ENCODE measurements at places on chromosomes 4 and X.
A peak's percentile ranks its signal among the peaks of the same experiment; 100 is the strongest.

GRCh38 chr4:7342223-7343080 lies 92.3 kb downstream of the PSAPL1 start:
- no peak for DNase-seq

GRCh38 chrX:35711281-35711680 lies 86.9 kb upstream of the MAGEB16 start:
- no peak for DNase-seq

GRCh38 chrX:45445745-45446412 lies 245.2 kb upstream of the DIPK2B start:
- DNase-seq, result peak; percentile 6

GRCh38 chrX:1883772-1884171 lies 268.9 kb downstream of the ASMT start:
- DNase-seq, result no peak

GRCh38 chr4:61531188-61531587 lies 331.1 kb downstream of the ADGRL3 start:
- no peak for DNase-seq

GRCh38 chr4:184953421-184953945 lies 64.8 kb upstream of the HELT start:
- DNase-seq, result no peak

GRCh38 chr4:89119836-89120235 lies 8.5 kb downstream of the TIGD2 start:
- DNase-seq, result no peak

- DNase-seq, result no peak
Observed at GRCh38 chr4:53088152-53088551, 226.0 kb downstream of the RASL11B start.

GRCh38 chr4:140568507-140569306 lies at the start of gene UCP1:
Gene UCP1 (minus strand): TSS chr4:140568961. CDS start chr4:140568729, 232 bp downstream.
- no peak for DNase-seq
